ENCODE measurements at places on chromosomes 7 and 10.

DNA sequence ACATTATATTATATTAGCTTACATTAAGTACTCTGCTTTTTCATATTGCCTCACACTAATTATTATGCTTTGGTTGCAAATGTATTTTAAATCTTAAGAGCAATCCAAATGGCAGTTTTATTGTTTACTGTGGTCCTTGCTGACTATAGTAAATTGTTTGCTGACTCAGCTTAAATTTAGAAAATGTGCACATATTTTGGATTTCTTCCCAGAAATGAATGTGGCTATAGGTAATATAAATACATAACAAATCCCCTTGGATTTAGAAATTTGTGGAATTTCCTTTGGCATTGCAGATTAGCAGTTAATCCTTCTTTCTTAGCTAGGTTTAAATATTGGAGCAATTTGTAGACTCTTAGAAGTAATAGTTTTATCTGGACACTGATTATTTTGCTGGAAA lies 565.8 kb downstream of the NRG3 start:
- no peak for DNase-seq

- no peak for DNase-seq
Observed at GRCh38 chr7:156456503-156457115, 184.0 kb upstream of the RNF32 start.

DNA sequence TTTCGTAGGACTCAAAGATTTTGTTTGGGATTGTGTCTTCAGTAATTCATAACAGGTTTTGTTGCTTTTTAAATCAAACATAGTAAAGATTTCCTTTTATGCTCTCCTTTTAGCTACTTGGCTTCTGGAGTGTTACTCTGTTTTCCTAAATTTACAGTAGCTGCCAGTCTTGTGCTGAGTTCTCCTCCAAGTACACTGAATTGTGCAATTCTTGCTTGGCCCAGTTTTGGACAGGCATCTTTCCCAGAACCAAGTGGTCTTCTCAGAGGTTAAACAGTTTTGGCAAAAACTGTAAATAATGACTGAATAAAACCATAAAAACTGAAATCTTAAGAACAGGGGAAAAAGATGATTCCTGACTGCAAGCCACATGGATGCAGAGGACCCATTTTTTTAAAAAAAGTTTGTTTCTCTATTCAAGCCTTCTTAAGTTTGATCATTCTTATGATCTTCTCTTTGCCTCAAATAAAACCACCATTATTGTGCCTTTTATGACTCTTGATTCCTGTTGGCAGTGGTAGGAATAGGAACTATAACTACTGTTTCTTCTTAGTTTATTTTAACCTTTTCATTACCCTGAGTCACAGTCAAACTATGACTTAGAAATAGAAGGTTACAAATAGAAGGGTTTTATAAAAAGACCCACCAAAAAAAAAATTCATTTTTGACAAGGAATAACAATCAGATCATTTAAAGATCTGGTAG lies 88.0 kb downstream of the MDFIC start:
- DNase-seq, result no peak

DNA sequence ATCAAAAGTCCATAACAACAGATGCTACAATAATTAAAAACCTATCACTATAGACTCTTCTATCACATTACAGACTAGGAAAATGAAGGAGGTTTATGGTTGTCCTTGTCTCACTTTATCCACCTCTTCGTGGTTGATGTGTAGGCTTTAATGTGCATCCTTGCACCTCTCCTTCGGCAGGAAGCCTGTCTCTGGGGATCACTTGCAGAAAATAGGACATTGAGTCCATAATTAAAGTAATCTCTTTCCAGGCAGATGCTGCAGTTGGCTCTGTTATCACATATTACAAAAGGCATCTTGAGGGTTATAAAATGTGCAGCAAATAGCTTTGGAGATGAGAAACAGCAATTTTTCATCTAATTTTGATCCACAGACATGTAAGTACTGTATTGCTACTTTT lies 168.4 kb downstream of the RELN start:
- no peak for DNase-seq

GRCh38 chr10:75967491-75967890 lies 536.1 kb downstream of the LRMDA start:
- no peak for DNase-seq

- no peak for DNase-seq
Observed at GRCh38 chr10:102436312-102436711, 3.9 kb upstream of the CUEDC2 start.

DNA sequence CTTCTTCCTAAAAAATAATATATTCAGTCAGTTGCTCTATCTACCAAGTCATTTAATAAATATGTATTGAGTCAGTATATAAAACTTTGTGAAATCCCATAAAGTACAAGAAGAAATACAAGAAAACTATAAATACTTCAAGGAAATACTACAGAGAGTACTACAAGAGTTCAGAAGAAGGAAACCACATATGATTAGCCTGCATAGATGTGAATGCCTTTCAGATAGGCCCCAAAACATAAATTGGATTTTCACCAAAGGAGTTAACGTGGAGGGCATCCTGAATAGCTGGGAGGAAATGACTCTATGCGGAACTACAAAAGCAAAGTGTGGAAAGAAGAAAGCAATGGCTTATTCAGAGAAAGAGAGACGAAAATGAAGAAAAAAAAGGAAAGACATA lies 120.1 kb downstream of the LRRN3 start:
- no peak for DNase-seq
